DMS79 treated with DMSO at 0.1 percent for 48 hours (cell line): ENCODE measurements at places on chromosomes 7 and 10.

DNA sequence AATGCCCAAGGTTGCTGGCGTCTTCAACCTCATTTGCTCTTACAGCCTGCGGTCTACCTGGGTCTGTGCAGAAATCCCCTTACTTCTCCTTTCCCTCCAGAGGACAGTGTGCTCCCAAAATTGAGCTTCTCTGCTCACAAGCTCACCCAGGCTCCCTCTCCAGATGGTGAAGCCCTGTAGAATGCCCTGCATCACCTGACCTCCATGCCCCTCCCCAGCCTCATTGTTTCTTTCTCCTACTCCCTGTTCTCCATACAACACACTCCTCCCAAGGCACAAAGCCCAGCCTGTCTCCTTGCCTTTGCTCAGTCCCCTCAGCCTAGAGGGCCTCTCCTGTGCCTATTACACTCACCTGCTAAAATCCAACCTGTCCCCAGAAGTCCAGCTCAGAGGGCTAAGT lies 3.5 kb downstream of the CRHR2 start:
- no peak for DNase-seq

- no peak for DNase-seq
Measured at GRCh38 chr7:137652721-137653120, 194.1 kb downstream of the DGKI start.

DNA sequence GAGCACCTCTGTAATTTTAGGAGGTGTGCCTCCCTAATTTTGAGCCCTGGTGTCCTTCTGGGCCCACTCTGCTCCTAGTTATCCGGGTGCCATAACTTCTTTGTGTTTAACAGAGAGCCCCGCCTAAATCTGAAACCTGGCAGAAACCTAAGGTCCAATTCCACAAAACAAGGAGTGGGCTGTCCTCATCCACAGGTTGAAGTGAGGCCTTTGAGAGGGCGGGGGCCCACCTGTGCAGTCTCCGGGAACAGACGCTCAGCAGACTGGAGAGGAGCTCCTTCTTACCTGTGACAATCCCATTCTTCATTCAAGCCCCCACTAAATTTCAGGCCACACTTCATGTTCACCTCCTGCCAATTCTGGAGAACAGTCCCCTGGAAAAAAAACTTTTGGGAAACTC lies 10.9 kb downstream of the TMEM72 start:
- no peak for DNase-seq

DNA sequence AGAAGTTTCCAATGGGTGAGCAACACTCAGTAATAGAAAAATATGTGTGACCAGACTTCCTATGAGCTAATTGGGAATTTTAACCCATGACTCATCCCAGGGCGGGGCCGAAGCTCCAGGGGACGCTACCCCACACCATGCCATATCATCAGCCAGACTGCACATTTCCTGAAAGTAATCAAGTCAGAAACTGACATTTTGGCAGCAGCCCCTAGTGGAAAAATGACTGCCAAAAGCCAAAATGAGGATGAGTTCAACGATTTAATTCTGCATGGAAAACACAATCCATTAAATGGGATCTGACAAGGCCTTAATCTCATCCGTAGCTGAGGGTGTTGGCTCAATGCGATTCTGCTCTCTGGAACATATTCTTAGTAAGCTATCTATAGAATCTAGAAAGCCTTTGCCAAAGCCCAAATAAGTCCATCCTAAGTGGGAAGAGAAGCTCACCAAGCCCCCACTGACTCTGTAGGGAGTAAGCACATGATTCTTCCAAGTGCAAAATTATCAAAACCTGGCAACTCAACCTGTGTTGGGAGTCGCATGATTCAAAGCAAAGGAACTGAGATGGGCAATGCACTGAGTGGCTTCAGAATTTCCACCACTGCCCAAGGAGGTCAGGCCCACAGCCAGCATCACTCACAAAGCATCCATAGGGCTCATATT lies 93.1 kb upstream of the PDE1C start:
- DNase-seq = no peak

DNA sequence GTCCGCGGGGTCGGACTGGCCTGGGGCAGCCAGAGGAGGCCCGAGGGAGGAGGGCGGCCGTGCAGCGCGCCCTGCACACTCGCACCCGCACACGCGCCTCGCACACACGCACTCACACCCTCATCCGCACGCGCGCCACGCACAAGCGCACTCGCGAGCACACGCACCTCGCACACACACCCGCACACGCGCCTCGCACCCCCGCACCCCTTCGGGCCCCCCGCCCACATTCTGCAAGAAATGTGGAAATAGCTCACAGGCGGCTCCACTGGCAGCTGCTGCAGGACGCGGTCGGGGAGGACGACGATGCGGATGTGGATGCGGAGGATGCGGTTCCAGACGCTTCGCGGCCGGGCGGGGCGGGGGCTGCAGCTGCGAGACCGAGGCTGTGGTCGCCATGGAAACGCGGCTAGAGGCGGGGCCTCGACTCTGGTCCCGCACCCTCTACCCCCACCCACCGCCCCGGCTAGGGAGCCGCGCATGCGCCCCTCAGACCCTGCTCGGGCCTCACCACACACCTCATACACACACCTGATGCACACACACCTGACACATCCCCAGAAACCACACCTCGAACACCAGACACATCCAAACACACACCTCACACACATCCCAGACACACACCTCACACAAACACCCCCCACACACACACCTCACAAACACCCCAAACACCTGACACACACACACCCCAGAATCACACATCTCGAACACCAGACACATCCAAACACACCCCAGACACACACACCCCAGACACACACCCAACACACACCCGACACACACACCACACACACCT lies at the start of gene CALY:
Gene CALY (minus strand): TSS at position 320 of the 793 bp plus-strand sequence. CDS start 7,907 bp downstream, outside the sequence.
- DNase-seq = no peak

- DNase-seq = no peak
Measured at GRCh38 chr7:140232957-140233917, 56.5 kb upstream of the KDM7A start.

DNA sequence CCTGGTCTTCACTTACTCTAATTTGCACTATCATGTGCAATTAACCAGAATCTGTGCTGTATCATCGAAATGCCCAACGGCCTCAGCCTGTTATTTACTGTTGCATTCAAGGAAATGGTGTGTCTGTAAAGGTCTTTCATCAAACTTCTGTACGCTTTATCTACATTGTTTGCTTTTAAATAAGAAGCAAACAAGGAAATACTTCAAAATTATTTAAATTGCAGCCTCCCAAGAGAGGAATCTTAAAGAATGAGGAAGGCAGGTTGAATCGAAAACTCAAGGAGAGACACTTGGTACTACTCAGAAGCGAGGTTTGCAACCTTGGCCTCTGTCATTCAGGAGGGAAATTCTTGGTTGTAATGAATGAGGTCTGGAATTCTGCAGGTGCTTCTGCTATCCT lies 40.7 kb downstream of the MGAM start:
- DNase-seq = no peak

GRCh38 chr10:51729822-51730555 lies 30.6 kb upstream of the CSTF2T start:
- DNase-seq = no peak

GRCh38 chr10:51955696-51956095 lies 256.3 kb upstream of the CSTF2T start:
- no peak for DNase-seq

DNA sequence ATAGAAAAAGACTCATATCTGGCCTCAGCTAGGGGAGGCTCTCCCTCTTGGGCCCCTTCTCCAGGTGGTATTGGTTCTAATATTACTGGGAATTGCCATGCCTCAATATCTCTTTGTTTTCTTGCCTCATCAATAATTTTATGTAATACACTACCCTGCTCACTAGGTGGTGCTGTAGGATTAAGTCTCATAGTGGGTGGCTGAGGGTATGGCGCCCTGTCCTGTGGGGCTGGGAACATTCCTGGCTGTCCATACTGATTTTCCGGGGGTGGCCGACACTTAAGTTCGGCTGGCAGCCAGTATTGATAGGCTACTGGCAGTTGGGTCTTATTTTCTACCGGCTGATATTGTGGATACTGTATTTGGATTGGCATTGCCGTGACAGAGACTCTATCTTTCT lies 9.0 kb upstream of the TAS2R3 start:
- DNase-seq = no peak

- no peak for DNase-seq
Measured at GRCh38 chr10:88228130-88228529, 355.0 kb downstream of the RNLS start.

- DNase-seq = no peak
Measured at GRCh38 chr7:33666531-33666930, 238.8 kb upstream of the BMPER start.
